ENCODE measurements at places on chromosomes 2 and 18. TPM values are rescaled to one million over a fixed set of nuclear protein-coding genes. Genes with fewer than 3 reads are reported as not detected.

- no peaks in the 10 kb centered on the region for H3K4me1 ChIP-seq
- no peak overlapping the region for H3K27ac ChIP-seq
- H3K36me3 ChIP-seq, result no peaks in the 10 kb centered on the region
- H3K27me3 ChIP-seq, result no peaks in the 10 kb centered on the region
Observed at GRCh38 chr2:86400321-86400720, 40.9 kb upstream of the KDM3A start.

Gene CARF
- 98.4 TPM for total RNA-seq

DNA sequence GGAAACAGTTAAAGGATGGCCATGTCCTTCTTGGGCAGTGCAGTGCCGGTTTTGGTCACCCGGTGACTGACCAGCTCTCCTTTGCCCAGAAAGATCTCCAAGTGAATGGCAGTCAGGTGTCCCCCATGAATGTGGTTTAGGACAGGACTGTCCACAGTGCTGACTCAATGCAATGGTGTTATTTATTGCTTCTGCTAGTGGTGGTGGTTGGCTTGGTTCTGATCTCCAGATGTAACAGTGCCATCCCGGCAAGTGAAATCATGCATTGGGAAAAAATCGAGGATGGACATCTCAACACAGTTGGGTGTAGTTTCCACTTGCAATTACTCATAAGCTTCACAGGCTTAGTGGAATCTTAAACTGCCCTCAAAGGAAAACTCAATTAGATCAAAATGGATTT, 81.9 kb downstream of the TGOLN2 start:
- no peak overlapping the region for H3K27ac ChIP-seq
- no peak overlapping the region for H3K4me3 ChIP-seq
- DNase-seq, result no peak
- H3K27me3 ChIP-seq, result no peaks in the 10 kb centered on the region
- H3K4me1 ChIP-seq, result peaks cover 19% of the 10 kb centered on the region

Gene RAD51AP2
- not detected for total RNA-seq

GRCh38 chr18:13725566-13726231, 659 bp downstream of the FAM210A start:
- H3K4me3 ChIP-seq, result peak overlapping the region; percentile 92
- H3K4me1 ChIP-seq, result peaks cover 23% of the 10 kb centered on the region
- peak overlapping the region; percentile 93 for H3K27ac ChIP-seq
- no peaks in the 10 kb centered on the region for H3K27me3 ChIP-seq
- no peak for DNase-seq

DNA sequence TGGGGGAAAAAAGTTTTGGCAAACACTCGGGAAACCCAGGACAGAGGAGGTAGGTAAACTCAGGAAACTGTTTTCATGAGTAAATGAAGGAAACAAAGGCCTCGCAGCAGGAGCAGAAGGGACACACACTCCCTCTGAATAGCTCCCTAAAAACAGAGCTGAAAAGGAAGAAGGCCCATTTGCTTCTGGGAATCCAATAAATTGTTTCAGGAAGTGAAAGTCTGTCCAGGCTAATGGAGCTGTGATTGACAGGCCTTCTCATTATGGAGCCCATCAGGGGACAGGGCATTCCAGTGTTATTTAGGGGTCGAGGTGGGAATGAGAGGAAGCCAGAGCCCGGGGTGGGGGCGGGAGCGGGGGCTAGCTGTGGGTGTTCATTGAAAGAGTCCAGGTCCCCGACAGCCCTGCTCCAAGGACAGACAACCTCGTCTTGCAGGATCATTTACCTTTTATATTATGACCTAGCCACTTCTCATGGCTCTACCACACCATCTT, 81.2 kb downstream of the GBX2 start:
- H3K27me3 ChIP-seq, result no peaks in the 10 kb centered on the region
- no peak overlapping the region for H3K4me3 ChIP-seq
- no peaks in the 10 kb centered on the region for H3K36me3 ChIP-seq
- no peaks in the 10 kb centered on the region for H3K4me1 ChIP-seq

Gene RFX8
- total RNA-seq, result not detected

Gene EXOC6B
- 15.7 TPM for total RNA-seq

Gene TWSG1
- 26.0 TPM for total RNA-seq

- no peaks in the 10 kb centered on the region for H3K36me3 ChIP-seq
- H3K4me3 ChIP-seq, result no peak overlapping the region
- H3K27ac ChIP-seq, result no peak overlapping the region
- peaks cover 16% of the 10 kb centered on the region for H3K27me3 ChIP-seq
- no peak for DNase-seq
Observed at GRCh38 chr2:86331384-86331783, 6.0 kb downstream of the REEP1 start.

Gene DCDC2C
- not detected for total RNA-seq

DNA sequence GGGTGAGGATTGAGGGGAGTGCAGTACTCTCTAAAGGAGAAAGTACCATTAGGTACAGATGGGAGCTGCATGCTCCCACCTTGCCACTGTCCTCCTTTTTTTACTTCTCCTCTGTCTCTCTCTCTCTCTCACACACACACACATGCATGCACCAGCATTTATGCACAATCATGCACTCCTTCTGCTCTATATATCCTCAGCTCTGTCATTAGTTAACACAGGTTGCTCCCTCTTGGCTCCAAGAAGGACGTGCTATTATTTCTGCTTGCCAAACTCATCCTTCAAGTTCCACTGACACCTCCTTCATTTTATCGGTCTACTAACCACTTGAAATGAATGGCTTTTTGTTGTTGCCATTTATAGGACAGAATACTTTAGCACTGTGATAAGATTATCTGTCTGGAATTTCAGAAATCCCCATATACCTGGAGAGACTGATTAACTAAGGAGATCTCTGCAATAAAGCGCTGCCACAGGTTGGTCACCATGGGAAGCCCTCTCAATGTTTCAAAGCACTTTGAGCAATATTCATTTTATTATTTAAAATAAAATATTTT, 178.5 kb upstream of the TRIB2 start:
- H3K27me3 ChIP-seq, result no peaks in the 10 kb centered on the region
- no peak for DNase-seq
- H3K4me1 ChIP-seq, result no peaks in the 10 kb centered on the region
- no peak overlapping the region for H3K4me3 ChIP-seq
- peak overlapping the region; percentile 65 for H3K27ac ChIP-seq
- no peaks in the 10 kb centered on the region for H3K36me3 ChIP-seq

DNA sequence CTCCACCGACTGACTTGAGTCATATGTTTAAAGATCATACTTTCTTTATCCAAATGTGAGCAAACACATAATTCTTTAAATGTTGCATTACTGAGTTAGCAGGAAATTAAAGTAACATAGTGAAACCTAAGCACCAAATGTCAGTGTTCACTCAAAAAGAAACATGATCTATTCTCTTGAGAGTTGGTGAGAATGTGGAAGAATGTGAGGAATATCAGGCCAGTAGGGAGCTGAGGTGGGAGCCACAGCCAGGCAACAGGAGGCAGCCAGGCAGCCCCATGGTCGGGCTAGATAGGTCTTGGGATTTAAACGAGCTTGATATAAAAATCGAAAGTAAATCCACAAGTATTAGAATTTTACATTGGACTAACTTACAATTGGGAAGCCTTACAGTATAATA, 198.1 kb upstream of the SH3BP4 start:
- H3K4me1 ChIP-seq, result no peaks in the 10 kb centered on the region
- no peaks in the 10 kb centered on the region for H3K27me3 ChIP-seq
- no peak overlapping the region for H3K27ac ChIP-seq
- no peak for DNase-seq
- H3K36me3 ChIP-seq, result no peaks in the 10 kb centered on the region

GRCh38 chr2:43142921-43143438, 83.4 kb downstream of the ZFP36L2 start:
- H3K27ac ChIP-seq, result no peak overlapping the region
- H3K4me3 ChIP-seq, result no peak overlapping the region
- no peaks in the 10 kb centered on the region for H3K27me3 ChIP-seq
- no peaks in the 10 kb centered on the region for H3K4me1 ChIP-seq
- no peaks in the 10 kb centered on the region for H3K36me3 ChIP-seq
- no peak for DNase-seq

DNA sequence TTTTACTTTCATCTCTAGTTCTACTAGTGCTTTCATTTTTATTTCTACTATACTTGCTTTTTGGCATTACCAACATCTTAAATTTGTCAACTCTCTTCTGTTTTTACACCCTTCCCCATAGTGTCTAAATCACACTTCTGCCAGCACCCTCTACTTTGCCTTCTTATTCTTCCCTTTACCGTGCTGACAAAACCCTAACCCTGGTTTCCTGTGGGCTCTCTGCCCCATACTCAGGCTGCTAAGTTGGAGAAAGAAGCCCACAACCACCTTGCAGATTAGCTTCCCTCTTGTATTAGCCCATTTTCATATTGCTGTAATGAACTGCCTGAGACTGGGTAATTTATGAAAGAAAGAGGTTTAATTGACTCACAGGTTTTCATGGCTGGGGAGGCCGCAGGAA, 24.8 kb downstream of the GIGYF2 start:
- no peak overlapping the region for H3K4me3 ChIP-seq
- DNase-seq, result no peak
- H3K27me3 ChIP-seq, result no peaks in the 10 kb centered on the region

DNA sequence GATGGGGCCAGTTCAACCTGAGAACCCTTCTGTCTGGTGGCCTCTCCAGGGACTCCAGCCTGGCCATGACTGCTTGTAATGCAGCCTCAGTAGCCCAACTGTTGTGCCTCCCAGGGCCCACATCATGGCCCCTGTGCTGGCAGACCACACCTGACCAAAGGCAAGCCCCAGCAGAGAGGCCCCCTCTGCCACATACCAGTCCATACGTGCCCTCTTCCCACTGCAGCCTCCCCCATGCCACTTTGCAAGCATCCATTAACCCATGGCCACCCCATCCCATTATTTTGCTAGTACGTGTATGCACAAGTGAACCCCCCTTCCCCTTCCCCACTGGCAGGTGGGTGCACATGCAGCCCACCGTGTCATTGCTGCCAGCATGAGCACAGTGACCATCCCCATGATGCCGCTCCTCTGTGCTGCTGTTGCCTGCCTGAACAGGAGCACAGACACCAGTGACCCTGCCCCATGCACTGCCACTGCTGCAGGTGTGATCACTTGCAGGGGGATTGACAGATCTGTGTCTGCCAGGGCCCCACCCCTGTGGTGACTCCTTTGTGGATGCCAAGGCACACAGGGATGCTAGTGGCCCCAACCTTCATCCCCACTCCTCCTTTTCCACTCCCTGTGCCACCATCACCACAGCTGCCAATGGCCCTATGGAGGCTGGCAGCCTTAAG, 330.0 kb upstream of the DSEL start:
- H3K27me3 ChIP-seq, result no peaks in the 10 kb centered on the region
- no peak for DNase-seq
- H3K36me3 ChIP-seq, result no peaks in the 10 kb centered on the region
- no peaks in the 10 kb centered on the region for H3K4me1 ChIP-seq
- H3K27ac ChIP-seq, result no peak overlapping the region

Gene RFTN2
- total RNA-seq, result 0.80 TPM

- no peak overlapping the region for H3K4me3 ChIP-seq
- no peaks in the 10 kb centered on the region for H3K27me3 ChIP-seq
- no peaks in the 10 kb centered on the region for H3K4me1 ChIP-seq
- no peak overlapping the region for H3K27ac ChIP-seq
Observed at GRCh38 chr2:144181001-144181400, 338.9 kb downstream of the ZEB2 start.

DNA sequence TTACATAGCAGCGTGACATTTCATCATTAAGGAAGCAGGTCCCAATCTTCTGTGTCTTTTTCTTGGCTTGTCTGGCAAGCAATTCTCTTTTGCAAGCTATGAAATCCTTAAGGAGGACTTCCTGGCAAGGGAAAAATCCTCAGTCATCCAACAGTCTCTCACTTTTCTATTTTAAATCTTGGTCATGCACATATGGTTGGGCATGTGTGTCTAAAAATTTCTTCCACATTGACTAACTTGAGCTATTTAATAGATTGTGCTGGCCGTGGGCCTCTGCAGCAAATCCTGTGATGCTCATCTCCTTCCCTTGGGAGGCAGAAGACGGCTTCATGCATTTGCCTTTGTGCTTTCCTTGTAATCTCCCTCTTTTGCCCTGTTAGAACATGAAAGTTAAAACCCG, 634.3 kb upstream of the FANCL start:
- H3K4me3 ChIP-seq, result no peak overlapping the region
- DNase-seq, result no peak
- H3K27ac ChIP-seq, result no peak overlapping the region
- H3K4me1 ChIP-seq, result no peaks in the 10 kb centered on the region
- H3K27me3 ChIP-seq, result no peaks in the 10 kb centered on the region

DNA sequence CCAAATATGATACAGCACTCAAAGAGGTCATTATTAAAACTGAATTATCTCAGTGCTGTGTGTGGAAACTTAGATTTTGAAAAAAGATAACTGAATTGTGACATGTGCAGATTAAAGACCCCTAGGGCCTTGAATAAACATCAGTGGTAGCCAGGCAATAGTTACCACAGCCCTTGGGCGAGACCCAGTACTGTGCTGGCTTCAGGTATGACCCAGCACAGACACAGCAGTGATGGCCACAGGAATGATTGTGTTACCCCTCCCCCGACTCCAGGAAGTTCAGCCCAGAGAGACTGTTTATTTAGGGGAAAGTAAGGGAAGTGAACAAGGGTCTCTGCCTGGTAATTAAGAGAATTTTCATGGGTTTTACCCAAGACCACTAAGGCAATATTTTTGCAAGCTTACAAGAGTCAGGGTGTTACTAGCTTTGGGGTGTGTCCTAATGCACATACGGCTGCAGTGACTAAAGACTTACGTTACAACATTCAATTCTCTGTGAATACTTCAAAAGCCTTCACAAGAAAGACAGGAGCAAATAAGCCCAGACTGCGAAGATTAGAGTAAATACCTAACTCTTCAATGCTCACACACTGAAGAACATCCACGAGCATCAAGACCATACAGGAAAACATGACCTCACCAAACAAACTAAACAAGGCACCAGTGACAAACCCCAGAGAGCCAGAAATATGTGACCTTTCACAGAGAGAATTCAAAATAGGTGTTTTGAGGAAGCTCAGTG, 28.2 kb upstream of the ITGAV start:
- no peak overlapping the region for H3K4me3 ChIP-seq
- no peak overlapping the region for H3K27ac ChIP-seq
- no peak for DNase-seq
- no peaks in the 10 kb centered on the region for H3K4me1 ChIP-seq
- no peaks in the 10 kb centered on the region for H3K36me3 ChIP-seq
- H3K27me3 ChIP-seq, result no peaks in the 10 kb centered on the region

Gene HOXD12
- total RNA-seq, result not detected

- DNase-seq, result no peak
- no peak overlapping the region for H3K27ac ChIP-seq
- no peaks in the 10 kb centered on the region for H3K4me1 ChIP-seq
Observed at GRCh38 chr2:154375579-154375931, 322.9 kb upstream of the KCNJ3 start.

GRCh38 chr2:236157815-236158498, 10.2 kb downstream of the GBX2 start:
- no peak overlapping the region for H3K4me3 ChIP-seq
- peaks cover 55% of the 10 kb centered on the region for H3K27me3 ChIP-seq
- H3K36me3 ChIP-seq, result no peaks in the 10 kb centered on the region
- peaks cover under 1% of the 10 kb centered on the region for H3K4me1 ChIP-seq

DNA sequence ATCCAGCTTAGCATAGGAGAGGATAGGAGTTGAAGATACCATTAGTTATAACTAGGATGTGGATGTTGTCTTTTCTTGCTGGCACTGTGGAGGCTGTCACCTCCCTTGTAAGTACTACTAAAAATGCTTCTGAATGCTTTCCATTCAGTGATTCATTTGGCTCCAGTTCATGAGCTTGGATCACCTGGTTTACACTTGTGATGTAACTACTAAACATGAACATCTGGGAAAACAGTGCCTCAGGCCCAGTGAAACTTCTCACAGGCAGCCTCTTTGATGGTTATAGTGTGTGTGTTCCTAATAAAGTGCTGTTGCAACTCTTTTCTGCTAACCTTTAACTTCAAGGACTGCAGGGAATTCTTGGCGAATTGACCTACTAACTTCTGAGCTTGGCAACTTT, 13.0 kb upstream of the SLC9A2 start:
- DNase-seq, result no peak
- H3K36me3 ChIP-seq, result no peaks in the 10 kb centered on the region
- peaks cover 3% of the 10 kb centered on the region for H3K4me1 ChIP-seq
- no peak overlapping the region for H3K27ac ChIP-seq
